Myocyte (in vitro differentiated cells): ENCODE measurements at places on chromosomes 2 and 18.
A peak's percentile ranks its signal among the peaks of the same experiment; 100 is the strongest.

GRCh38 chr2:16678964-16679363 is 13.3 kb upstream of the CYRIA start:
- DNase-seq, result peak; percentile 31

- DNase-seq, result no peak
Measured at GRCh38 chr18:37948471-37948870, 382.9 kb upstream of the CELF4 start.

DNA sequence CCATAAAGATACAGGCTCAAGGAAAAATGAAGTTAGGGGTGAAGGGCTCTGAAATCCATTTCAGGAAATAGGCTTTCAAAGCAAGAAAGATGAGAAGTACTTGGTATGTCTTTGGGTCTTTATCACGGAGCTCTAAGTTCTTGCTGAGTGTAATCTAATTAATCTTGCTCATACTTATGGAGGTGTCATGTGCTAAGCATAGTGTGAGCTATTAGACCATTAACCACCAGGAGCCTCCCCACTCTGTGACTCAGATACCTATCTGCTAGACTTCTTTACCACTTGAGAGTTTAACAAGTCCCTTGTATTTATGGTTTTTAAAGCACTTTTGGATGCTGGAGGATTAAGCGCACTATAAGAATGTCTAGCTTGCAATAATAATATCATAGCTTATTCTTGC is 678.7 kb downstream of the EPHA4 start:
- DNase-seq, result no peak

DNA sequence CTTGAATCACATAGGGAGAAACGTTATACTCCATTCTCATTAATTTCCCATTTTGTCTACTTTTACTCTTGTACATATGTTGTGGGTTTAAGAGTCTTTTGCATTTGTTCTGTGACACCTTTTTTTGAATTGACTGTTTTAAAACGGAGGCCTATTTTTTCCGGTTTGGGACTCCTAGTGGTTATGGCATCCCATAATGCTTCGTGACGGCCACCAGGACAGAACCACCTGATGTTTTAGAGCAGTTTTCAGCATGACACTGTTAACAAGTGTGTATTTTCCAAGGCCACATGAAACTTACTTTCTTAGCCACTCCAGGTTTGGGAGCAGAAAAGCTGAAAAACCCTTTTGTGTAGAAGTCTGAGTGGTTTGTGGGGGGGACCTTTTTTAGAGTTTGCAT is 8.4 kb downstream of the SOX11 start:
- no peak for DNase-seq

DNA sequence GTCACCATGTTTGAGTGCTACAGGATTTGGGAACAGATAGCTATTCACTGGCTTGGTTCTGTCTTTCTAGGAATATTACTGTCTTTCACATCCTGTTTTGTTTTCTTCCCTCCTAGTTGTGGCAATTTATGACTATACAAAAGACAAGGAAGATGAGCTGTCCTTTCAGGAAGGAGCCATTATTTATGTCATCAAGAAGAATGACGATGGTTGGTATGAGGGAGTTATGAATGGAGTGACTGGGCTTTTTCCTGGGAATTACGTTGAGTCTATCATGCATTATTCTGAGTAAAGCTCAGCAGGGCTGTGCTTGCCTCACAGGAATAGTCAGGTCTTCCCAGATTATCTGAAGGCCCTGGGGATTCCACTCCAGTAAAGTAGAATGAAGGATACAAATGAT is 98.9 kb downstream of the ABI2 start:
- peak; percentile 22 for DNase-seq

GRCh38 chr2:211434773-211435172 is 878.4 kb downstream of the CPS1 start:
- DNase-seq, result no peak

GRCh38 chr2:221245772-221246171 is 326.3 kb downstream of the EPHA4 start:
- no peak for DNase-seq

GRCh38 chr2:201471732-201472393 is 20.3 kb downstream of the STRADB start:
- no peak for DNase-seq

DNA sequence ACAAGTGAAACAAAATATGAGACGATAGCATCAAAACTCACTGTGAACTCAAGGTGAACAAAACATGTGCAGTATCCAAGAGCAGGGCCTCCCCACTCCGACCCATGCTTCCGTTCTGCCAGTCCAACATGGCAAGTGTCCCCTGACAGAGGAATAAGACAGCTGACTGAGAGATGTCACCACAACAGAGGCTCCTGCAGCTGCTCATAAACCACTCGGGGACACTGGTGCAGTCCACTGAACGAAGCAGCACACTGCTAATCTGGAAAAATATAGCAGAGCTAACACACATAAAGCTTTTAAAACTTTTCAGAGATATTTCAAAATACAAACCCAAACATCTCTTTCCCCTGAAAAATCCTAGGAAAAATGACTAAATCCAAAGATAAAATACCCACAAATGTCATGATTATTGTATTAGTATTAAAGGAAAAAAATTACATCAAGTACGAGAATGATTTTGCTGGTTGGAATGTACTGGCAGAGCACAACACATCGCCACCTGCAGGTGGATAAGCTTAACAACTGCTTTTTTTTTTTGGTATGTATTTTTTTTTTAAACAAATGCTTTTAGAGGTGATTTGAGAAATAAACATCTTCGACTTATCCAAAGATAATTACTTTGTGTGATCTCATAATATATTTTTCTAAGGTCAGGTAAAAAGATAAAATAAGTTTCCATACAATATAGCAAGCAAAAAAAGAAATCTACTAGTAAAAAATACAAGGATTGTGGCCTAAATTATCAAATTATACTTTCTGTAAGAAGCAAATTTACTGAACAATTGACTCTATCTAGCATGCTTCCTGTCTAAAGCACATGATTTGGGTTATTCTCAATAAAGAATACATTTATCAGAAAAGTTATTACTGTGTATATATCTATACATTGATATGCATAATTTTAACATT is 18.6 kb downstream of the THADA start:
- peak; percentile 95 for DNase-seq

GRCh38 chr2:179021258-179021657 is 28.7 kb downstream of the CCDC141 start:
- peak; percentile 28 for DNase-seq

- no peak for DNase-seq
Measured at GRCh38 chr2:196183528-196184231, 12.3 kb upstream of the STK17B start.

DNA sequence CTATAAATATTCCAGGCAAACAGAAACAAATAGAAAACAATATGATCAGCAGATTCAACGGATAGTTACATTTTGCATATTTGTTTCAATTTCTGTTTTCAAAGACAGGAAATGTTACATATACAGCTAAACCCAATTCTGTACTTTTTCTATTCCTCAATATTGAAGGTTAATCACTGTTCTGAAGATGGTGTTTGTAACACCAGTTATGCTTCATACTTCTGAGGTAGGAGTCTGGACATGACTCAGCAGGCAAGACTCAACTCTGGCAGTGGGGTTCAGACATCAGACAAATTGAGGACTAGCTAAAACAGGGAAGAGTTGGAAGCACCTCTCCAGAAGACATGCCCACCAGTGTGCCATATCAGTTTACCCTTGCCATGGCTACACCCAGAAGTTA is 16.6 kb downstream of the SERPINB13 start:
- peak; percentile 13 for DNase-seq

DNA sequence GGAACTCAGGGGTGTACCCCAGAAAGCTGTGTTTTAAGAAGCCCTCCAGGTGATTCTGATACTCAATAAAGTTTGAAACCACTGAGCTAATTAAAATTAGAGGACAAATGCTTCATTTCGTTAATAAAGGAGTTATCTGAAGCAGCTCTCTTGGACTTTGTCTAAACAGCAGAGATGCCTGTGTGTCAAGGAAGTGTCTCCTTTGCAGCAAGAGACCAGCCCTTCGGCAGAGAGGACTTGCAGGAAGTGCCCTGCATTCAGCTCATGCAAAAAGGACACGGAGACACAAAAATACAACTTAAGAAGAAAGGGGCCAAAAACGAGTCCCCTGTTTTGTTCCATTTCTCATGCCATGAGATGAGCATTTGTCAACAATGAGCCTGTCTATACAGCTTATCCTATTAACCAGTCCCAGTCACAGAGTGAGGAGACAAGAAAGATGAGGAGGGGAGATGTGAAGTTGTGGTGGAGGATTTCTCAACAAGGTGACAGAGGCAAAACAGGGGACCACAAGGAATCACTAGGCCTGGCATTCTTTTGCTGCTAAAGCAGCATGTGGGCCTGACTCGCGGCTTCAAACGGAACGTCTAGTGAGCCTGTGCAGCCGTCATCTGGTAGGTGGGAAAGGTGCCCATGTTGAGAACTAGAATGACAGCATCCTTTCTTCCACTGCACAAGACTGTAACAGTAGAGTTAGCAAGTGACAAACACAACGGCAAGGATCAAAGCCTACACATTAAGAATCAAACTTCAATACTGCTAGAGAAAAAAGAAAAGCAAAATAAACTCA is 152.3 kb downstream of the ANTXR1 start:
- no peak for DNase-seq

DNA sequence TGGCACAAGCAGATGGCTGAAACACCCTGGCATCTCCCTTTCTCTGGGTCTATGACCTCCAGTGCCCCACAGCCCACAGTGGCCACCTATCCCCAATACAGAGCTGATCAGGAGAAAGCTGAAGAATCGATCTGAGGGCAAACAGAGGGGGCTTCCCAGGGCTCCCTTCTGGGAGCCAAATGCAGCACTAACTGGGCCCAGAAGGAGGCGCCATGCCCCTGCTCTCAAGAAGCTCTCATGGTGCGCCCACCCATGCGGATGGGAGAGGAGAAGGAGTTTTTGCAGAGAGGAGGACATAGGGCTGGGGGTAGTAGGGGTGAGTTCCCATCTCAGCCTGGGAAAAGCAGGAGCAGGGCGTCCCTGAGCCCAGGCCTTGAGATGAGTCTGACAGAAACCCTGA is 787.3 kb upstream of the RAB6C start:
- DNase-seq, result no peak

- DNase-seq, result no peak
Measured at GRCh38 chr2:70473101-70473722, 80.4 kb downstream of the TGFA start.

DNA sequence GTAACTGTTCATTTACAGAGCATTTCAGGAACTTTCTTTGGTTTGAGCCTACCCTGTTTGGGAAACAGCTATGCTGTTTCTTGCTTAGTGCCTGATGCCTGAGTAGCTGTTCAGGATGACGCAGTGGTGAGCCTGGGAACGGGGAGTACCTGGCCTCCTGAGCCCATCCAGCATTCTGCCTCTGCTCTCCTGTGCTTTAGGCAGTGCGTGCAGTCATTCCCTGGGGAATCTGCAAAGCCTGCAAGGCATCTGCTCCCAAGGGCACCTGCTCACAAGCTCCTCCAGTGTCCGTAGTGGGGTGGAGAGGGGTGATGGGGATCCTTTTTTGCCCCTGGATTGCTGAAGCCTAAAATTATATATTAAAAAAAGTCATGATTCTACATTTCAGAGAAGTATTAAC is 68.8 kb downstream of the RAPGEF4 start:
- DNase-seq, result no peak

- no peak for DNase-seq
Measured at GRCh38 chr2:174450021-174450816, 36.6 kb downstream of the GPR155 start.

DNA sequence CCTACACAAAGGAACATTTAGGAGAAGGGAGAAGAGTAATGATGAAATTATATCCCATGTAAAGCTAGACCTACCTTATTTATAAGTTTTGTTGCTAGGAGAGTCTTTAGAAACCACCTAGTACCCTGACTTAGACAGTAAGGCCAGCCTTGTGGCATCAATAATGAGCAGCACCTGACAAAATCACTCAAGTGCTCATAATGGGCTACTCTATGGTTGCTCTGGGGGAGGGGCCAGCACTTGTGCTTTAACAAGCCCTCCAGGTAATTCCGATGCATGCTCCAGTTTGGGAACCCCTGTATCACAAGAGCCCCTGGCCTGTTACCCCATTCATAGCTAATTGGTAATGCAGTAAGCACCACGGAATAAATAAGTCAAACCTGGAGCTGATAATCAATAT is 102.9 kb upstream of the ALK start:
- peak; percentile 6 for DNase-seq

GRCh38 chr2:200860092-200860795 is 4.2 kb downstream of the CLK1 start:
- DNase-seq, result no peak

DNA sequence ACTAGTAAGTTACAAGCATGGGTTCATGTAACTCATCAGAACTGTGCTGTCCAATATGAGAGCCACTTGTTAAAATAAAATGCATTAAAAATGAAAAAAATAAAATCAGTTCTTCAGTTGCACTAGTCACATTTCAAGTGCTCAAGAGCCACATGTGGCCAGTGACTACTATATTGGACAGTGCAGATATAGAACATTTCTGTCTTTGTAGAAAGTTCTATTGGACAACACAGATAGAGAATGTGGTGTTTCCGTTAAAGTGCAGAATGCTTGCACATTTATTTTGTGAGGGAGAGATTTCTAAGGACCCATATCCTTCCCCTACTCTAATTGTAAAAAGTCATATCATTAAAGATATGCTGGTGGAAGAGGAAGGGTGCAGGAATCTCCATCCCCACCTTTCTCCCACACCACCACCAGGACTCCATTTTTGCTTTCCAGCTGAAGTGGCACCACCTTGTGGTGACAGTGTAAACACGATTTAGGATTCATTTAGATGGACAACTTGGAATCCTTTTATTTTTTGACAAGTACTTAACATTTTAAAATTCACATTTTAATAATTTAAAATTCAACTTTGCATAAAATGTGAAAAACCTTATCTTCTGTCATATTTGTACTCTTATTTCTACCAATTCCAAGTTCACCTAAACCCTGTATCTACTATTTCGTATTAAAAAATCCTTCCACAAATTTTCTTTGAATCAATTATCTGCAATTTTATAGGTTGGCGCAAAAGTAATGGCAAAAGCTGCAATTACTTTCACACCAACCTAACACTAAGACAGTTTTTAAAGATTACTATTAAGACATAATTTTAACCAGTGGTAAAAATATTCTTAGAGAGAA is 9.4 kb upstream of the CD302 start:
- peak; percentile 68 for DNase-seq

DNA sequence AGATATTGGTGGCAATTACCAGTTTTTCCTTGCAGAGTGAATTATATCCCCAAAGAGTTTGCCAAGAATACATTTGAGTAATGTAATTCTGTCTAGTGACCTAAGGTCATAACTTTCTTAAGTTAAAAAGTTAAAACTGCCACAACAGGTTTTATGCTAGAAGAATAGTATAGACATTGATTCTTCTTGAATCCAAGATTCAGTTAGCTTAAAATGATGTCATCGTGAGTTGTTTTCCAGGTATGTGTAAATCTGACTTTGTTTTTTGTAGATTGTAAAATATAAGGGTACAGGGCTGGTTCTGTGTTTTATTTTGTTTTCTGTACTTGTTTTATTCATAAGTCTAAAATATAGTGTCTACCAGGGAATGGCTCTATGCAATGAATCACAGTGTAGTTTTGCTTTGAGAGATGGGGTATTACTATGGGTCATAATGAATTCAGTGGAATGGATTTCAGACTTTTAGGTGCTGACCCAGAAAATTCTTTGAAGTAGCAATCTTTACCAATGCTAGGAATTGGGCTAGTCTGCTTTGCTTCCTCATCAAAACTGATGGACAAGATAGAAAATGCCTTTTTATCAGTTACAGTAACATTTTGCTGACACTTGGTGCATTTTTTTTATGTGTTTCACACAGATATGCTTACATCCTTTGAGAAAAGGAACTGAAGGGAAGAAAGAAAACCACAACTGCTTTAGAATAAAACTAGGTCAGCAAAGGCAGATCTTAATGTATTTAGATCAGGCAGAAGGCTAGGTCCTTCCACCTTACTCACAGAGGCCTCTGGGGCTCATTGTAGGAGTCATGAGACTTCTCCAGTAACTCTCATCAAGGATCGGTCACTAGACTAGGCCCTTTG is 20.8 kb upstream of the MGAT5 start:
- no peak for DNase-seq
